SIG-M5 (cell line): ENCODE measurements at places on chromosomes 2 and 18.
A peak's percentile ranks its signal among the peaks of the same experiment; 100 is the strongest.

GRCh38 chr18:25896178-25896780 is 194.1 kb downstream of the SS18 start:
- DNase-seq, result no peak

DNA sequence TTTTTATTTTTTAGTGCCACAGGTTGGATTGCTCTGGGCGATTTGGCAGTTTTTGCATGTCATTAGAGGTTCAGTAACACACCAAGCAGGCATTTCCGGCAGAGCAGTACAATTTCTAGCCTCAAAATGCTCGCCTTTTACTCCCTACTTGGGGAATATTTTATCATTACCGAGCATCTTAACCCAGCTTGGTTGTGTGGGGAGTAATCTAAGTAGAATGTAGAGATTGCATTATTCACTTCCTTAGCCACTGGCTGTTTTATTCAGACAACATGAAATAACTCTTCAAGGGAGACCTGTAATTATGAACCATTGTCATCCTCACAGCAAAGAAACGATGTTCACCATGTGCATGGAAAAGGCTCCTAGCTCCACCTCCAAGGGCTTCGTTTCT is 13.1 kb downstream of the GRP start:
- DNase-seq, result no peak

DNA sequence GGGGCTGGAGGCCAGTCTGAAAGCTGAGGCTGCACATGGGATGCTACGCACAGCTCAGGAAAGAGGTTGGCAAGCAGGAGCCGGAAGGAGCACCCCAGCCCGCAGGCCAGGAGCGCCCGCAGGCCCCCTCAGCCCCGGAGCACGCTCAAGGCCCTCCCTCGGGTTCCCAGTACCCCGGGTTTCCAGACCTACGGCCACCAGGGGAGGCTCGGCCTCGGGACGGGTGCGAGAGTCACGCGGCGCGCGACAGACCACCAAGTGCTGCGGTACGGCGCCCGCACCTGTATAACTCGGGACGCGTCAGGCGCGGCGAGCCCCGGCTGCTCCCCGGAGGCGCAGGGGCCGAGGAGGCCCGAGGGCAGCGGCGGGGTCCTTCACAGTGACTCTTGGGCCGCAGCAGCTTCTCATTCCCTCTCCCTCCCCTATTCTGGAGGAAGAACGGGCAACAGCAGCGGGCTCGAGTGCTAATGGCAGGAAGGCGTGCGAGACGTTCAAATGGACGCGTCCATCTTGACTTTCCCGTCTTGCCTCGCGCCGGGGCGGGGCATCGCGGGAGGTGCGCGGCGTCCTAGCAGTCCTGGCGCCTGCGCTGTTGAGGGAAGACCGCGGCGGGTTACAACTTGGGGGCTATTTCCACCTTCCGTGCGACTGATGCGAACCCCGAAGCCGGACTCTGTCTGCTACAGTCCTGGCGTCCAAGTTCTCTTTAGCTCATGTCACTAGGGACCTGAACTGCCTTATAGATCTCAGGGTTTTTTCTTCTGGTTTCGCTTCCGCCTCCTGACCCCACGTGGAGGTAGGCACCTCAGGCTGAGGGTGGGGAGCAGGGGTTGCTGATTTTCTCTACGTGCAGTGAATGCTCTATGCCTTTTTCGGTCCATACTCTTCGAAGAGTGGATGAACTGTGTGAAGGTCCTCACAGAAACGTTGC is at the start of gene ANAPC1:
ANAPC1 (minus strand) TSS at position 533 of the 931 bp plus-strand sequence. CDS start 3,368 bp downstream, outside the sequence.
- DNase-seq, result peak; percentile 38

- no peak for DNase-seq
These were observed 37.0 kb upstream of the TMEM18 start for GRCh38 chr2:714005-714741.

DNA sequence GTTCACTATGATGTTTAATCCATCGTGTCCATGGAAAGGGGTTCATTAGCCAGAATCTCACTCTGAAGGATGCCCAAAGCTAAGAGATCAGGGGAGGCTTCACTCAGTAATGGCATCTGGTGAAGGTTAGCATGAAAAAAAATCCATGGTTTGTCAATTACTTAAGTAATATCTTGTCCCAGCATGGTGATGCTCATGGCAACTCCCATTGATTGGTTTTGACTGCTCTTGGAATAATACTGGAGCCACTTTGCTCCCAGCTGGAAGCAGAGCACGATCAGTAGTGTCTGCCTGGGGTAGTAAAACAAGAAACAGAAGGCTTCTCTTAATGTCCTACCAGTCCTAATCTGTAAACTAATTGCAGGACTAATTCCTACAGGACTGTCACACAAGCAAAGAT is 799.4 kb downstream of the CNTNAP5 start:
- DNase-seq, result no peak

DNA sequence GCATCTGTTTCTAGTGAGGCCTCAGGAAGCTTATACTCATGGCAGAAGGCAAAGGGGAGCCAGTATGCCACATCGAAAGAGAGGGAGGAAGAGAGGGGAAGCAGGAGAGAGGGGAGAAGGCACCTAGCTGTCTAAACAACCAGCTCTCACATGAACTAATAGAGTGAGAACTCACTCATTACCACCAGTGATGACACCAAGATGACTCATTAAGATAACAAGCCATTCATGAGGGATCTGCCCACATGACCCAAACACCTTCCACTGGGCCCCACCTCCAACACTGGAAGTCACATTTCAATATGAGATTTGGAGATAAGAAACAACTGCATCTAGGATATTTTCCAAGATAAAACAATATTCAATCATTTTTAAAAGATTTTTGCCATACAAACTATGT is 753.9 kb upstream of the ZEB2 start:
- DNase-seq, result no peak

GRCh38 chr2:7552825-7553570 is 635.8 kb downstream of the RNF144A start:
- DNase-seq, result no peak

- DNase-seq, result no peak
These were observed 322.1 kb upstream of the THUMPD2 start for GRCh38 chr2:40101131-40101575.

DNA sequence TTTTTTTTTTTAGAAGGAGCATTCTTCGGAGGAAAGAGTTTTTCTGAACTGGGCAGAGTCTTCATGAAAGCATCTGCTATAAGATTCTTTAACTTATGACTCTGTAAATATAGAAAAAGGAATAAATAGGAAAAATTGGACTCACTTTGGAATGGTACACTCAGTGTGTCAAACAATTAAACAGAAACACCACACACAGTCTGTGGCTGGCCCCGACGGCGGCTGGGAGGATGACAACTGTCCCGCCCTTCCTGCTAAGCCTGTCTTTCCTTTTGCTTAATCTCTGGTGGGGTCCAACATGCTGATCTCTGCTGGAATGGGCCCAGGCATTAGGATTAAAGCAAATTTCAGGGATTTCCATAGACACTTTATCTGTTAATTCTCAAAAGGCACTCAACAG is 12.5 kb upstream of the RAB31 start:
- DNase-seq, result no peak

DNA sequence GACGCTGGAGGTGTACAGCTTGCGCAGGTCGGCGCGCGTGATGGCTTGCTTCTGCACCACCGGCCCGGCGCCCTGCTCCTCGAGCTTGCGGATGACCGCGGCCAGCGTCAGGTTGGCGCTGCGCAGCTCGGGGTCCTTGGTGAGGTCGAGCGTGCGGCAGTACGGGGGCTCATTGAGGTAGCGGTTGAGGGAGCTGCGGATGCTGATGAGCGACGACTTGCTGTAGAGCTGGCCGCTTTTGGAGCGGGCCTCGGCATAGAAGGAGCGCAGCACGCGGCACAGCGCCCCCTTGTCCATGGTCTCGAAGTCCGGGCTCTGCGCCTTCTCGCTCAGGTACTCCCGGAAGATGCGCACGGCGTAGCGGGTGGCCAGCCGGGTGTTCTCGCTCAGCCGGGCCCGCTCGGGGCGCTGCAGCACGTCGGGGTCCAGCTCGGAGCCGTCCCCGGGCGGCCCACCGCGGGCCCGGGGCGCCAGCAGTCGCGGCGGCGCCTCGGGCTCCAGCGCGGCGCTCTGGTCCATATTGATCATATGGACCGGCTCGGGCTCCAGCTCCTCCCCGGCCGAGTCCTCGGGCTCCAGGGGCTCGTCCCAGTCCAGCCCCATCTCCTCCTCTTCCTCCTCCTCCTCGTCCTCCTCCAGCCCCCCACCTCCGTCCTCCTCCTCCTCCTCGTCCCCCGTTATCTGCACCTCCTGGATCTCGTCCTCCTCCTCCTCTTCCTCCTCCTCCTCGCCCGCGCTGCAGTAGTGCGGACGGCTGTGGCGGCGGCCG is 523 bp downstream of the KCTD1 start:
- DNase-seq, result no peak

- no peak for DNase-seq
These were observed 25.1 kb downstream of the BMP10 start for GRCh38 chr2:68846091-68846490.

DNA sequence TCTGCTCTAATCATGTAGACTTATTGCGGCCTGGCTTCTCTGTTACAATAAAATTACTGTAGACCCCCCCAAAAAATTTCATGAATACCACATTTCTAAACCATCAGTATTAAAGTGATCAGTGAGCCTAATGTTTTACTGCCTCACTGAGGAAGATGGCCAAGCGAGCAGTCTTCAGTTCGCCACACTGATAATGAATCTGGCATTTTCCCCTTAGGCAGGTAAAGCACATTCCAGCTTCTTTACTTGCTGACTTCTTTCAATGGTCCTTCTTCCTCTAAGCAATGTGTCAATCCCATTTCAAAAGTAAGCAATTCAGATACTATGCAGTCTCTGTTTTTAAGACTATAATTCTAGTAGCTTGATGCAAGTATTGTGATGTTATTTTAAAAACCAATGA is 137.6 kb downstream of the LAMA1 start:
- DNase-seq, result no peak

DNA sequence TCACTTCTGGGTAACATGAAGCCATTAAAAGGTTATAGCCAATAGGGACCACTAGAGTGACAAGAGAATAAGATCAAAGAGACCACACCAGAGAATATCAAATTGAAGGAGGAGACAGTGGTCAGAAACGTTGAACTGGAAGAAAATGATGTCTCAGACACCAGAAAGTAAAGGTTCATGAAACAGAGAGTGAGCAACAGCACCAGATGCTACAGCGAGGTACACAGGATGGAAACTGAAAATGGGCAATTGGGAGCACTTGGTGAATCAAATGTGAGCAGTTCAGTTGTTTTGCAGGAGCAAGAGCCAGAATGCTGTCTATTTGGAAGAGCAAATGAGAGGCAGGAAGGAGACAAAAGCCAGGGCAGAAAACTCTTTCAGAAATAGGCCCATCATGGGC is 162.6 kb downstream of the SS18 start:
- DNase-seq, result no peak

- no peak for DNase-seq
These were observed 66.8 kb upstream of the STK39 start for GRCh38 chr2:168314236-168314635.

GRCh38 chr2:64840426-64840881 is 148.7 kb upstream of the SLC1A4 start:
- no peak for DNase-seq

DNA sequence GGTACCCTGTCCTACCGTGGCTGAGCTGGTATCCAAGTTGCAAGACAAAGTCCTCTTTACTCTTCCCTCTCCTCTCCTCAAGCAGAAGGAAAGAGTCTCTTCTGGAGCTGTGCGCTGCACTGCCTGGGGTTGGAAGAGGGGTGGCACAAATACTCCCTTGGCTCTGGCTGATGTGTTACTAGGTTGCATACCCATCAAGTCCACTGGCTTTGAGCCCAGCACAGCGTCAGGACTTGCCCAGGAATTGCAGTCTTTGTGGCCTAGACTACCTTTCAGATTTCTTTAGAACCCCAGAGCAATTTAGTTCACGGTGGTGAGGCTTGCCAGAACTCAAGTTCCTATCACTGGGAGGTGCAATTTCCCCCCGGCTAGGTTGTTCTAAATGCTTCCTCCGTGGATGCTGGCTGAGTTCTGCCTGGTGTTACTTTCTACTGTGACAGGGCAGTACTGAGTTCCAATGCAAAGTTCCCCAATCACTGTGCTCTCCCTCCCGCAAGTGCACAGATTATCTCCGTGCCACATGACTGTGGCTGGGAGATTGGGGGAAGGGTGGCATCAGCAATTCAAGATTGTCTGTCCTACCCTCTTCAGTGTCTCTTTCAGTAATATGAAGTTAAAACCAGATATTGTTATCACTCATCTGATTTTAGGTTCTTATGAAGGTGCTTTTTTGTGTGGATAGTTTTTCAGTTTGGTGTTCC is 13.4 kb downstream of the MYO3B start:
- no peak for DNase-seq

GRCh38 chr18:63292831-63293683 is 26.5 kb downstream of the BCL2 start:
- DNase-seq, result no peak

GRCh38 chr2:196307775-196308305 is 136.5 kb upstream of the STK17B start:
- DNase-seq, result no peak

DNA sequence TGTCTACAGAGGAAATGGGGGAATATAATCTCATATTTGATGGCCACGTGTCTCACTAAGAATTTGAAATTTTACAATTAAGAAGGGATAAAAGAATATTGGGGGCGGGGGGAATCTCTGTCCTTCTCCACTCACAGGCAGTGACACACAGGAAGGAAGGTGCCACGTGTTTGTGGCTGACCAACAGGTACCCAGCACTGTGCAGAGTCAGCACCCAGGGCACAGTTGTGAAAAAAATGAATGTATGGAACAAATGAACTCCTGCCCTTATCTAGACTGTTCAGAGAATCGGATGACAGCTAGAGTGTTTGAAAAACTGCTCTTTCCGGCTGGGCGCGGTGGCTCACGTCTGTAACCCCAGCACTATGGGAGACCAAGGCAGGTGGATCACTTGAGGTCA is 317.0 kb upstream of the MYT1L start:
- DNase-seq, result no peak

GRCh38 chr2:168567836-168568235 is 111.8 kb downstream of the CERS6 start:
- DNase-seq, result no peak

DNA sequence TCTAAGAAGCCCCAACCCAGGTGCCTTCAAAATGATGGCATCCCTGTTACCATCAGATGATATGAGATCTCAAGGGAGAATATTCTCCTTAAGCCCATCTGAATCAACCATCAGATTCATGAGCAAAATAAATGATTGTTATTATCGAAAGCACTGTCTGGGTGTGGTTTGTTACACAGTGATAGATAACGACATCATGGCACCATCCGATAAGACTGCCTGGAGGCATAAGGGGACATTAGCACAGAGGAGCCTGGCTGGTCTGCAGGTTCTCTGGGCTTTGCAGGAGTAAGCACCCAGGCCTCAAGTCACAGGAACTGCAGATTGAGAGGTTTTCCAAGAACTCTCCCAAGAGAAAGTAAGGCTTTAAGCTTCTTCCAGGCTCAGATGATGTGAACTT is 15.6 kb downstream of the BMP10 start:
- DNase-seq, result no peak

- DNase-seq, result no peak
These were observed 92.7 kb downstream of the ZNF516 start for GRCh38 chr18:76402026-76402990.

GRCh38 chr18:45441110-45441847 is 174.0 kb upstream of the SLC14A2 start:
- no peak for DNase-seq

GRCh38 chr2:228197504-228197903 is 16.0 kb upstream of the SPHKAP start:
- DNase-seq, result no peak

GRCh38 chr18:58996131-58996641 is 131.5 kb downstream of the ZNF532 start:
- DNase-seq, result no peak

GRCh38 chr2:12514631-12515437 is 201.9 kb upstream of the TRIB2 start:
- DNase-seq, result no peak

GRCh38 chr2:18435426-18436037 is 124.9 kb downstream of the RDH14 start:
- DNase-seq, result no peak
